Thyroid gland (tissue), 4 donors: ENCODE measurements at places on chromosomes 5 and 9.

DNA sequence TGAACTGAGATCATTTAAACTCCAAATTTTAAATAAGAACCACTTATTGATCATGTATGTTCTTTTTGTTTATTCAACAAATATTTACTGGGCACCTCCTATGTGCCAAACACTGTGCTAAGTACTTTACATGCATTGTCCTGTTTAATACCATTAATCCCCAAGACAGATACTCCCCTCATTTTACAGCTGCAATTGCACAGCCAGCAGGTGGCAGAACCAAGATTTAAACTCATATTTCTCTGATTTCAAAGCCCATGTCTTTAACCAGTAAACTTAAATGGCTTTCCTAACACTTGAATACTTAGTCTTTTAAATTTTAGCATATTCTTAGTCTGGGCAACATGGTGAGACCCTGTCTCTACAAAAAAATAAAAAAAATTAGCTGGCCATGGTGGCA is 43.4 kb upstream of the KIAA1958 start:
- DNase-seq: peak; percentile 6
- H3K4me1 ChIP-seq: no peaks in the 10 kb centered on the region
- H3K36me3 ChIP-seq: no peaks in the 10 kb centered on the region
- H3K4me3 ChIP-seq: no peak overlapping the region

DNA sequence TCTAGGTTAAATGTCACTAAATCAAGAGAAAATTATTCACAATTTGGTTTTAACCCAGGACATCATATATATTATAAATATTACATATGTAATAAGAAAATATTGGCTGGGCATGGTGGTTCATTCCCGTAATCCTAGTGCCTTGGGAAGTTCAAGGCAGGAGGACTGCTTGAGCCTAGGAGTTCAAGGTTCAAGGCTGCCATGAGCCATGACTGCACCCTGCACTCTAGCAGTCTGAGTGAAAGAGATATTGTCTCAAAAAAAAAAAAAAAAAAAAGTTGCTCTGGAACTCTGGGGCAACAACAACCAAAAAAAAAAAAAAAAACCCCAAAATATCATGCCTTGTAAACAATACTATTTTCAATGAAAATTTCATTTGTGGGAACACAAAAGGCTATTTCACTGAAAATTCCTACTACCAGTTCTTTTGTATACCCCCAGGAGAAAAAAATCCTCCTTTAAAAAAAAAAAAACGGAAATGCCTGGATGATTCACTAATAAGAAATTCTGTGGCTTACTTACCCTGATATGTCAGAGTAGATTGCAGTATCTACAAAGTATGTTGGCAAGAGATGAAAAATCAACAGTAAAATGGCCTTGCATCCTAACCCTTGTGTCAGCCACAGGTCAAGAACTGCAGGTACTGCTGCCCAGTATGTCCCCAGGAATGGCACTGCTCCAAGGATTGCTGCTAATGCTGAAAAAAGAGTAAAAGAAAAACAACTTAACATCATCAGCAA is 22.6 kb upstream of the CTNNAL1 start:
- no peak overlapping the region for H3K4me3 ChIP-seq
- H3K27ac ChIP-seq: peak overlapping the region; percentile 68
- peaks cover 18% of the 10 kb centered on the region for H3K36me3 ChIP-seq
- no peaks in the 10 kb centered on the region for H3K27me3 ChIP-seq

- DNase-seq: no peak
- H3K27ac ChIP-seq: no peak overlapping the region
These were observed 941.0 kb downstream of the DNAH5 start for GRCh38 chr5:13003457-13003856.

DNA sequence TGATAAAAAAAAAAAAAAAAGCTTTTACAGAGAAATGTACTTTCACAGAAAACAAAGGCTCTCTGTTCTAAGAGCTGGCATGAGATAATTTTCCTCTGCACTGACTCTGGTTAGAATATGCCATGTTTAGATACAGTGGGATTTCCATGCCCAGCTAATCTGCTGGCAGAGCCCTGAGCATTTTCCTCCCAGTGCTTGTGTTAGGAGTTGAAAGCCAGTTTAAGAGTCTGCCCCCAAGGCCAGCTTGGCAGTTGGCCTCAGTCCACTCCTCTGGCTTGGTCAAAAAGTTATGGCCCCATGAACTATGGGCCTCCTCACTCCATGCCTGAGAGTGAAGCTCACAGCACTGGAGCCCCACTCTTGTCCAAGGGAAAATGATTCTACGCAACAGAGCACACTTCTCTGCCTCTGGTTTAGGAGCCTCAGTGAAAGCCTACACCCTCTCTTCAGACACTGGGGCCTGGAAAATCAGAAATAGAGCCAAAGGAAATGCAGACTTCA is 21.9 kb downstream of the MOCS2 start:
- no peak overlapping the region for H3K4me3 ChIP-seq
- H3K27me3 ChIP-seq: no peaks in the 10 kb centered on the region

DNA sequence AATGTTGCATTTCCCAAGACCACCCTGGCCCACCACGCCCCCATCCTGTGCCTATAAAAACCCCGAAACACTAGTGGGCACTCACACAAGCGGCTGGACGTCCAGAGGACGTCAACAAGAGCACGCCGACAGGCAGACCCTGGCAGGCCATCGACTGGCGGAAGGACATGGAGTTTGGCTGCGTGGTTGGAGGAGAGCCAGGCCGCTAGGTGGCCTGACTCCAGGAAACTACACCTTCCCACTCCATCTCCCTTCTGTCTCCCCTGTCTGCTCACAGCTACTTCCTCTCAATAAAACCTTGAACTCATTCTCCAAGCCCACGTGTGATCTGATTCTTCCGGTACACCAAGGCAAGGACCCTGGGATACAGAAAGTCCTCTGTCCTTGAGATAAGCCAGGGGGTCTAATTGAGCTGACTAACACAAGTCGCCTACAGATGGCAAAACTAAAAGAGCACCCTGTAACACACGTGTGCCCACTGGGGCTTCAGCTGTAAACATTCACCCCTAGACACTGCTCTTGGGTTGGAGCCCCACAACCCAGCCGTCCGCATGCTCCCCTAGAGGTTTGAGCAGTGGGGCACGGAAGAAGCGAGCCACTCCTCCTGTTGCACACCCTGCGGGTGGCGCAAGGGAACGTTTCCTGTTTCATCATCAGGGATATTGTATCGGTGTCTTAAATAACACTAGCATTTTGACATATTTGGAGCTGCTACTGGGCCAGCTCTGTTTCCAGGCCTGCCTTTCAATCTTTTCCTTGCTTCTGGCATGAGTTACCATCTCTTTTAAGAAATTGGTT is 54.5 kb upstream of the TAF11L2 start:
- H3K4me3 ChIP-seq: no peak overlapping the region
- no peak for DNase-seq
- no peak overlapping the region for H3K27ac ChIP-seq

DNA sequence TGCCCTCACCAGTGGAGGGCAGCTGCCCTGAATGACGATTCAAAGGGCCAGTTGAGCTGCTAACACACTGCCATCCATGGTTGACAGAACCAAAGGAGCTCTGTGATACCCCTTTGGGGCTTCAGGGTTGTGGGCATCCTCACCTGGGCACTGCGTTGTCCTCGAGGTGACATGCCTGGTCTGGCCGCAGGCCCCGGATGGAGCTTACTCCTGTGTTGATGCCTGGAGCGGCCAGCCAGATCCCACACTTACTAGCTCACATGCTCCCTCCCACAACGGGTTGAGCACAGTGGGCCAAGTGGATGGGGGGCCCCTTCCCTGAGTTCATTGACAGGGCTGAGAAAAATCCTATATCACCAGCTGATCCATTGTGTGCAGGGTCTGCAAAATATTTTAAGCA is 898.9 kb downstream of the TAF11L14 start:
- H3K4me3 ChIP-seq: no peak overlapping the region
- no peaks in the 10 kb centered on the region for H3K4me1 ChIP-seq
- DNase-seq: no peak
- H3K27ac ChIP-seq: no peak overlapping the region
- no peaks in the 10 kb centered on the region for H3K27me3 ChIP-seq

DNA sequence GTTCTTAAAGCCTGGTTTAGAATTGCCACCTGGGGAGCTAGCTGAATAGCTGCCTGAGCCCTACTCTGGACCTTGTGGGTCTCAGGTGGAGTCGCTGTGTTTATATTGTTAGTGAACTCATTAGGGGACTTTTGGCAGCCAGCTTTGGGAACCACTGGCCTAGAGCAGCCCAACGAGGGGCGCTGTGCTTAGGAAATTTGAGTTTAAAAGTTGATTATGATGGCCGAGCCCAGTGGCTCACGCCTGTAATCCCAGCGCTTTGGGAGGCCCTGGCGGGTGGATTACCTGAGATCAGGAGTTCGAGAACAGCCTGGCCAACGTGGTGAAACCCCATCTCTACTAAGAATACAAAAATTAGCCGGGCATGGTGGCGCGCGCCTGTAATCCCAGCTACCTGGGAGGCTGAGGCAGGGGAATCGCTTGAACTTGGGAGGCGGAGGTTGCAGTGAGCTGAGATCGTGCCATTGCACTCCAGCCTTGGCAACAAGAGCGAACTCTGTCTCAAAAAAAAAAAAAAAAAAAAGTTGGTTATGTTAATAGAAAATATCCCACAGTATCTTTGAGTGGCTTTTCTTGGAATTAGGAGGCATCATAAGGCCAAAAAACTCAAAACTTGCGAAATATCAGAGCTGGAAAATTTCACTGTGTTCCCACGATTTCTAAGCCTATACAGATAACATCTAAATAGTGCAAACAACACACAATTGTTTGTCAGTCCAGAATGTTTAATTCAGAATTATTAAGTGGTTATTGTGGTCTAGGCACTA is 809 bp downstream of the MCCC2 start:
- no peak for DNase-seq
- peaks cover 7% of the 10 kb centered on the region for H3K4me1 ChIP-seq
- no peaks in the 10 kb centered on the region for H3K27me3 ChIP-seq
- peak overlapping the region; percentile 38 for H3K4me3 ChIP-seq
- peak overlapping the region; percentile 83 for H3K27ac ChIP-seq
- no peaks in the 10 kb centered on the region for H3K36me3 ChIP-seq

- no peak for DNase-seq
- no peaks in the 10 kb centered on the region for H3K27me3 ChIP-seq
- H3K4me1 ChIP-seq: no peaks in the 10 kb centered on the region
- no peak overlapping the region for H3K27ac ChIP-seq
- no peaks in the 10 kb centered on the region for H3K36me3 ChIP-seq
These were observed 1146.3 kb downstream of the MAT2B start for GRCh38 chr5:164651546-164652275.

DNA sequence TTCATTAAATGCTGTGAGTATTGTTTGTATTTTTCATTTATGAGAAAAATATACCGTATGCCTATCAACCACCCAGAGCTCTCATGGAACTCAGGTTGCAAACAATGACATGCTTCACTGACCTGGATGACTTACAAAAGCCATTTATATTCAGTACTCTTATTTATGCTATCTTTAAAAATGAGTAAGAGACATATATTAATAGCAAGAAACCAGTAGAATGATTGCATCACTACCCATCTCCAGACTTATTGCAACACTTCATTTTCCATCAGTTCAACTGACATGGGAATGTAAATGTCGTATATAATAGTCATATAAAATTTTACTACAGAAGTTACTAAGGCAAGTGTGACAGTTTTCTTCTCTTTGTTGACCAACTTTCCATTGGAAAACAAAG is 69.1 kb downstream of the OTP start:
- H3K36me3 ChIP-seq: no peaks in the 10 kb centered on the region
- no peaks in the 10 kb centered on the region for H3K27me3 ChIP-seq
- H3K4me3 ChIP-seq: no peak overlapping the region
- no peaks in the 10 kb centered on the region for H3K4me1 ChIP-seq

DNA sequence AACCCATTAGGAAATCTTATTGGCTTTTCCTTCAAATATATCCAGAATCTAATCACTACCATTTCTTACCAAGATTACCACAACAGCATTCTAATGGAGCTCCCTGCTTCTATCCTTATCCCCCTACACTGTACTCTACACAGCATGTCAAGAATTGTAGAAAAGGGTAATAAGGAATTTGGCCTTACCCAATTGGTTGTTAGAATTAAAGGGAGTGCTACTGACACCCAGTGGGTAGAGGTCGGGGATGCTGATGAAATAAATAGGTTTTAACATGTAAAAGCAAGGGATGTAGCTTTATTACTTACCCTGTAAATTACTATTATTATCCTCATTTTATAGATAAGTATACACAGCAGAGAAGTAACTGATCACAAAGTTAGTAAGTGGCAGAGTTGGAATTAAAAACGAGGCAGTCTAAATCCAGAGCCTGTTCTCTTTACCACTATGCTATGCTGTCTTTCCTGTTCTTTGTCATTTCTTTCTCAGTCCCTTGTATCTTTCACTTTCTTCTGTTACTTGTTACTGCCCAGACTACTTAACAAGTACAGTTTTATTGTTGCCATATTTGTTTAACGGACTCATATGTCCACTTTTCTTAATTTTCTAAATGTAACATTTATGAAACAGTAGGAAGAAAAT is 10.5 kb downstream of the SLC38A9 start:
- no peak for DNase-seq
- no peaks in the 10 kb centered on the region for H3K36me3 ChIP-seq
- no peak overlapping the region for H3K4me3 ChIP-seq
- no peaks in the 10 kb centered on the region for H3K4me1 ChIP-seq

DNA sequence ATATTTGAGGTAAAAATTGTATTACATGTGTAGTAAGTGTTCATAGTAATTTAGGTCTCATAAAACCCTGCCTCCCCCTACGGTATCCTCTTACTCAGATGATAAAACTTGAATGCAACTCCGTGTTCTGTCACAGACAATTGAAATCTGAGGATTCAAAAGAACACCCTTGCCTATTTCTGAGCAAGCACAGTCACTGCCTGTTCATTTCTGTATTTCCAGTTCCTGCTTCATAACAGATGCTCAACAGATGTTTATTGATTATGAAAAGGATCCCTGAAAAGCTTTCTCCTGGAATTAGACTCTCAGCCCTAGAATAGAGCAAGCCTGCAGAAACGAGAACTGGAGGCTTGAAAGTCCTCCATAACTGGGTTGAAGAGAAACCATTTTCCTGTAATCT is 144.1 kb upstream of the SPEF2 start:
- DNase-seq: no peak
- no peak overlapping the region for H3K4me3 ChIP-seq
- H3K36me3 ChIP-seq: no peaks in the 10 kb centered on the region
- H3K27me3 ChIP-seq: no peaks in the 10 kb centered on the region

- no peaks in the 10 kb centered on the region for H3K36me3 ChIP-seq
- no peaks in the 10 kb centered on the region for H3K4me1 ChIP-seq
- no peaks in the 10 kb centered on the region for H3K27me3 ChIP-seq
- no peak overlapping the region for H3K27ac ChIP-seq
- no peak overlapping the region for H3K4me3 ChIP-seq
These were observed 11.0 kb downstream of the CDH10 start for GRCh38 chr5:24633715-24634325.

DNA sequence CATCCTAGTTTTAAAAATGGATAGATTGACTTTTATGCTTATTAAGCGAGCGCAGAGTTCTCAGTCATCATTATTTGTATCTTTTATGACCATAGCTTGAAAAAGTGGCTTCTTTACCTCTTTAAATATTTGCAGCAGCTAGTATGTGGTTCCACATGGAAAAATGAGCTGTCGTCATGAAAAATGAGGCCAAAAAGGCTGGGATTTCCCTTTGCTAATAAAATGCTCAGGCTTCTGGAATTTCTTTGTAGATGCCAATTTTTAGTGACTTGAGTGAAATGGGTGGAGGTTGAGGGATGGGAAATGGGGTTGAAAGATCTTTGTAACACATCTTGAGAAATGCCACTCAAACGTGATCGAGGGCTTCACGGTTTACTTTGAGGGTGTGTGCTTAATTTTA is 35.2 kb downstream of the RAI14 start:
- no peak for DNase-seq
- no peak overlapping the region for H3K4me3 ChIP-seq
- no peak overlapping the region for H3K27ac ChIP-seq
- no peaks in the 10 kb centered on the region for H3K27me3 ChIP-seq

GRCh38 chr5:135568246-135568645 is 10.5 kb downstream of the CXCL14 start:
- H3K27me3 ChIP-seq: no peaks in the 10 kb centered on the region
- no peaks in the 10 kb centered on the region for H3K4me1 ChIP-seq
- no peaks in the 10 kb centered on the region for H3K36me3 ChIP-seq
- no peak overlapping the region for H3K27ac ChIP-seq
- H3K4me3 ChIP-seq: no peak overlapping the region
